Osteoblast (primary cell): ENCODE measurements at places on chromosomes 4 and X.
A peak's percentile ranks its signal among the peaks of the same experiment; 100 is the strongest.

- DNase-seq = no peak
These were observed 98.4 kb upstream of the ACSL4 start for GRCh38 chrX:109831326-109831985.

DNA sequence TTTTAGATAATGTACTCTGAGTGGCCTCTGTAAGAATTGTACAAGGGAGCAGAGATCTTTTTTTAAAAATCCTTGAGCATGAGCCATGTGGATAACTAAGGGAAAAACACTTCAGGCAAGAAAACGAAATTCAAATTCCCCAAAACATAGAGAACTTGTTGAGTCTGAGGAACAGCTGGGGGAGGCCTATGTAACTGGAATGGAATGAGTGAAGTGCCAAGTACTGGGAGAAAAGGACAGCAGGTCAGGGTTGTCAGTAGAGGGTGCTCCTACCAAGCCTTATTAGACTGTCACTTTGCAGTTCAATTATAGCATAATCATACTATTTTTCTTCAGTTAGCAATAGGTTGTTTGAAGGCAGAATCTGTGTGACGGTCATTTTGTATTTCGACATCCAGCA, 135.1 kb downstream of the ARHGAP6 start:
- no peak for DNase-seq

DNA sequence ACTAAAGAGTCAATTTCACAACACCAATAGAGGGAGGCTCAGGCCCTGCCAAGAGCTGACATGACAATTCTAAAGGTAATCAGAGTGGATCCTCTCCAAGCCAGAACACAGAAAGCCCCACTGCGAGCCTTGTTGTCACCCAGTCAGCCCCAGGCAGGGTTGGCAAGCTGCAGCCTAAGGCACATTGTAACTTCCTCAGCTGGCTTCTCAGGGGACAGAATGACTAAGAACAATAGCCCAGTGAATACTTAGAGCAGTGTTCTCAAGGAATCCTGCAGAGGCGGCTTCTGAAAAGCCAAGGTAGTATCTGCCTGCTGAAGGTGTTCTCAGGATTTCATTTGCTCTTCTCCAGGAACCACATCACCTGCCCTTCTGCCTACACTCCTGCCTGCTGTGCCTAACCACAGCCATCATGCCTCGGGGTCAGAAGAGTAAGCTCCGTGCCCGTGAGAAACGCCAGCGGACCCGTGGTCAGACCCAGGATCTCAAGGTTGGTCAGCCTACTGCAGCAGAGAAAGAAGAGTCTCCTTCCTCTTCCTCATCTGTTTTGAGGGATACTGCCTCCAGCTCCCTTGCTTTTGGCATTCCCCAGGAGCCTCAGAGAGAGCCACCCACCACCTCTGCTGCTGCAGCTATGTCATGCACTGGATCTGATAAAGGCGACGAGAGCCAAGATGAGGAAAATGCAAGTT, at the start of gene MAGEB4:
Gene MAGEB4, plus strand, starts transcription at position 277 of the 692 bp plus-strand sequence. Its CDS starts 136 bp downstream, at position 413.
- DNase-seq = no peak

GRCh38 chrX:16002185-16002584, 121.2 kb upstream of the GRPR start:
- no peak for DNase-seq

GRCh38 chr4:164803702-164804101, 49.8 kb downstream of the SMIM31 start:
- DNase-seq = no peak

DNA sequence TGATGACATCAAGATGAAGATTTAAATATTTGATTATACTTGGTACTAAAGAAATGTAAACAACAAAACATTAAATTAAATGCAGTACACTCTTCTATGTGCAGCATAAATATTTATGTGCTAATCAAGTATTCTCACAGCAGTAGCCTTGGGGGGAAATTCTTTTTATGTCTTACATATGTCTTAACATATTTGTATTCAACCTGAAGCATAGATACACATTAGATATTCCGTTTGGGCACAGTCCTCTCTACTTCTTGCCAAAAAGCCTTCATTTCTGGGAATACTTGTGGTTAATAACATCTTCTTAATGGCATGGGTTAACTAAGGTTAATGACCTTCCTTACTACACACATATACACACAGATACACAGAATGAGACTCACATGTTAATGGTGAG, 19.8 kb downstream of the TMPRSS11F start:
- DNase-seq = no peak

- DNase-seq = peak; percentile 82
These were observed 3.1 kb upstream of the CDKL5 start for GRCh38 chrX:18422325-18422724.

GRCh38 chr4:118757761-118758251, 72.6 kb downstream of the METTL14 start:
- DNase-seq = no peak

DNA sequence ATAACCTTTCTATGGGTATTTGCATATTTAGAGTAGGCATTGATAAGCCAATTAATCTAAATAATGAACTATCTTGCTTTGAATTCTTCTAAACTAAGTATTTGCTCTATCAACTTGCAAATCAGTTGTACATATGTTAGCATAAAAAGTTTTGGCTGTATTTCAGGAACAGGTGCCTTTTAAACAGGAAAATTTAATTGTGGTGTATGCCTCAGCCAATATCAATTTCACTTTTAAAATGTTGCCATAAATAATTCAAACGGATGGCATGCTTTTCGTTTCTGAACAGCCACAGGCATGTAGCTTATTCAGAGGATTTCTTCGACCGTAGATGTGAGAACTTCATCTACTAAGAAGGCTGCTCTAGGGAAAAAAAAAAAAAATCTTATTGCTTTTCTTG, 99.9 kb downstream of the DCLK2 start:
- DNase-seq = peak; percentile 57

- no peak for DNase-seq
These were observed 68.7 kb downstream of the APBB2 start for GRCh38 chr4:41145571-41146078.

DNA sequence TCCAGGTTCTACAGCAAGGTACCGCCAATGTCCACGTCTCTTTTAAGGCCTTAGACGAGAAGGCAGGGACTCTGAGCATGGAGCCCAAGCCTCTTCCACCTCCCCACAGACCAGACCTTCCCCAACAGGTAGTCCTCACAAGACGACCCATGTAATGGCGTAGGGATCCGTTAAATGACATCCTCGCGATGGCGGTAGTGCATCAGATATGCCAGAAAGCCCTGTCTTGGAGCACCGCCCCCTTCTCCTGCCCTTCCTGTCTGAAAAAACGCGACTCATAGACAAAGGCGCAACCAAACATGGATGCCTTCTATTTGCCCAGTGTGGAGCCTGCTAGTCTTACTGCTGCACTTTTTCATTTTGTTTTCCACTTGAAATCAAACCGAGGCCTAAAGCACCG, 185.4 kb downstream of the OR13H1 start:
- no peak for DNase-seq

DNA sequence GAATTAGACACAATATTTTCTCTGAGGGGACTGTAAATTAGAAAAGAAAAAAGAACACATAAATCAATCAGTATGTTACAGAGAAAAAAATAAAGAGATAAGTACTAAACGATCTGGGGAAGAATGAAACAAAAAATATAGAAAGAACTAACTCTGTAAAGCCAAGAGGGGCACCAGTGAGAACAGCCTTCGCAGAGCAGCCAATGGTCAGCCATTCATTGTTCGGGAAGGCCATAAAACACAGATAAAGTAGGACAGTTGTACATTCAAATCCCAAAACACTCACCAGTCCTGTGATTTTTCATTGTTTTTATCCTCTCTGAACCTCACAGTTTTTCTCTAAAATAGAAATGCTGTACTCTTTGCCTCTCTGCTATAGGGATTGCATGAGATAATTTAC, 127.9 kb downstream of the NEK1 start:
- DNase-seq = peak; percentile 15

GRCh38 chr4:15894393-15894792, 44.1 kb downstream of the FGFBP1 start:
- no peak for DNase-seq

GRCh38 chrX:82692991-82693390, 815.1 kb upstream of the POU3F4 start:
- DNase-seq = no peak

- DNase-seq = no peak
These were observed 8.0 kb upstream of the ODAPH start for GRCh38 chr4:75547647-75548387.

DNA sequence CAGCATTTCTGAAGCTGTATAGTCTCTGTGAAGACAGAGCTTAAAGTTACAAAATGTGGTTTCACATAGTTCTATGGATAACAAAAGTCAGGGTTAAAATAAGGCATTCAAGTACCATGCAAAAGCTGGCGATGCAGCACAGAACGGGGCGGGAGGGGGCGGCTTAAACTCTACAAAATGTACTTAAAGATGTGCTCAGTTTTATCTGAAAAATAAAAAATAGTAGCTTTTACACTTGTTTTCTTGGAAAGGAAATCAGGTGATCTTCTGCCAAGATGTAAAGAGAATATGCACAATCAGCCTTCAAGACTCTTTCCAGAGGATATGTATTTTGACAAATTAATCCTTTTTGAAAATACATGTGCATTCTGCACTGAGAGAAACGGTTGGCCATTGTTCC, 301.7 kb upstream of the EMCN start:
- no peak for DNase-seq

DNA sequence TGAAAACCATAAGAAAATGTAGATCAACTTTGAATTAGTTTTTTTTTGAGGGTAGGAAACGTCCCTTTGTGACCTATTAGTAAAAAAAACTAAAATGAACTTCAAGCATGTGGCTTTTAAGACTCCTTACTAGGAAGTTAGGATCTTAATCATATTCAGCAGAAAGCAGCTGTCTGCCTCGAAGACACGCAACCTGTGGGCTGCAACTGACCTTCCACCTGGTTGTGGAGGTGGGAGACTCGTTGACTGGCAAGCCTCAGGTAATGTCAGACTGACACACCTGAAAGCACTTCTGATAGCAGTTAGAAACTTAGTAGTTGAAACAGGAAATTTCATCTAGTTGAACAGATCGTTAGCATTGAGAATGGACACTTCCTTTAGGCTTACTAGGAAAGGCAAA, 37.4 kb downstream of the CCNG2 start:
- DNase-seq = no peak

DNA sequence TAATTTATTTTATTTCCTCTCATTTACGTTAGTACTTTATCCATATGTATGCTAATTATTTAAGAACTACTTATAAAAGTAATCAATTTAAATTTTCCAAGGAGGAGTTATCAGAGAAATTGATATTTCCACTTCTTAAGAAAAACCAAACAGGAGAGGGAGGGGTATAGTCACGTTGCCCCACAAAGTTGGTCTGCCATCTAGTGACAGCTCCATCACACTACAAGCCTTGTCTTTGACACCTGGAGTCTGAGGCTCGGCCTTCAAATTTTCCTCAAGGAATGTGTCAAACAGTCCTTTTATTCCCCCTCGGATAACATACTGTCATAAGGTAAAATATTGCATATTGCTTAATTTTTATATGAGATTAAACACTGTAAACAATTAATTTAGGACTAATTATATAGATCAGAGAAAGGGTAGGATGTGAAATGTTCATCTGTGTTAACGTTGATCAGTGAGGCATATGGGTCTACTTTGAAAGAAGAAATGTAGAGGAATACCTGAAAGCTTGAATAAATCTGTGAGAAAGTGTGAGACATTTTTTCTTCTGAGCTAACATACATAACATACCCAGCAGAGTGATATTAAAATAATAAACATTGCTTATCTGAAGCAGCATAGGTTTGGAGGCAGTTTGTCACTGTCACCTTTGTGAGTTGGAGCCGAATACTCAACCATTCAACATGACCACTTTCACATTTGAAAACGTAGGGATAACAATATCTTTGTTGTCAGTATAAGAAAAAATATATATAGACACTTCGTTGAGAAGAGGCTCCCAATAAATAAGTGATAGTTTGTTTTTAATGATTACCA, 114.4 kb downstream of the GLRA3 start:
- DNase-seq = peak; percentile 54

- DNase-seq = peak; percentile 35
These were observed 52.0 kb downstream of the TBC1D14 start for GRCh38 chr4:6961496-6962210.

- DNase-seq = no peak
These were observed 200.9 kb downstream of the DHRSX start for GRCh38 chrX:2299871-2300270.

GRCh38 chrX:30748342-30748960, 95.2 kb downstream of the GK start:
- DNase-seq = no peak

DNA sequence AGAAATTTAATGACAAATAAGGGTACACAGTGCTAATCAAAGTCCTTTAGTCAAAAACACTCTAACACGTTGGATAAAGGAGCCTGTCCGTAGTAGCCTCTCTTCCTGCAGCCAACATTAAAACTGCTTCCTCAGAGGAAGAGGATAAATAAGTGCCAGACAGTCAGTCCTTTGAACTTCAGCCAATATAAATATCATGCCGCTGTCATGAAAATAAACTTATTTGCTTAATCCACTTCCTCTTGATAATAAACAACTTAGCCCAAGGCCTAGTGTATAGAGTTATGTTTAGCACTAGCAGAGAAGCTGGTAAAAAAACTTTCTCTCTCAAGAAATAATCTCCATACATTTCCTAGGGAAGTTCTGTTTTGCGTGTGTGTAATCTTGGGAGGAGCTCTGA, 196.7 kb downstream of the HS3ST1 start:
- DNase-seq = no peak

GRCh38 chrX:7154041-7154597, 6.2 kb upstream of the PUDP start:
- no peak for DNase-seq

DNA sequence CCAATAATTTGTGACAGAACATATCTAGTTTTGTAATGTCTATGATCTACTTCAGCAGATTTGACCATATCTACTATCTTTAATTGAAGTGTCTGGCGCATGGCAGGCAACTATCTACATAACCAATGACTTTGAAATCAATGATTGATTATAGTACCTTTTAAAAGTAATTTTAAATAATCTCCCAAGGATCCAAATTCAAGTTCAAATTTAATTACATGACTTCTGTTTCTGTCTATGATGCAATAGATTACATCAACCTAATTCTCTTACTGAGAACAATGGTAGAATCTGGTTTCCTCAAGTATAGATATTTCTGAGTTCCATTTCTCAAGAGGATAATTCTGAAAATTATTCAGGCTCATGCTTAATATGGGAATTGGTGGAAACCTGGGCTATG, 177.4 kb upstream of the IL15 start:
- no peak for DNase-seq

GRCh38 chr4:151942971-151943370, 182.2 kb upstream of the GATB start:
- DNase-seq = no peak

DNA sequence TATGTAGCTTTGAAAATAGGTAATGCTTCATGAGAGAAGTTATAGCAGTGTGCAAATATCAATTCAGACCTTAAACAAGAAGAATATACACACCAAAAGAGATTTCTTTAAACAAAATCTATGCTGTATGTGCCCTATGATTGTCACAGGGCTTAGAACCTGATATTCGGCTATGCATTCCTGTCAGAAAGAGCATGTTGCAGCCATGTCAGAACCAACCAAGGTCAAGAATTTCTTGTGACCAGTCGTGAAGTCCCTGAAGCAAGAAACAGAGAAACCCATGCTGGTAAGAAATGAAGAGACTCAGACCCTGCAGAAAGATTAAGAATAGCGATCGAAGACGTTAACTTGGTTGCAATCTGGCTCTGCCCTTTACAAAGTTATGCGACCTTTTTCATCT, 210.3 kb upstream of the SPIN4 start:
- DNase-seq = no peak

- peak; percentile 85 for DNase-seq
These were observed 3.5 kb downstream of the HUWE1 start for GRCh38 chrX:53682885-53683555.

- no peak for DNase-seq
These were observed 555 bp upstream of the PGM2 start for GRCh38 chr4:37825968-37826294.
